ENCODE measurements at places on chromosomes 1 and 21.

- DNase-seq, result no peak
These were observed 55.3 kb downstream of the NTPCR start for GRCh38 chr1:233005703-233006102.

- no peak for DNase-seq
These were observed 42.7 kb downstream of the APP start for GRCh38 chr21:26127918-26128317.

DNA sequence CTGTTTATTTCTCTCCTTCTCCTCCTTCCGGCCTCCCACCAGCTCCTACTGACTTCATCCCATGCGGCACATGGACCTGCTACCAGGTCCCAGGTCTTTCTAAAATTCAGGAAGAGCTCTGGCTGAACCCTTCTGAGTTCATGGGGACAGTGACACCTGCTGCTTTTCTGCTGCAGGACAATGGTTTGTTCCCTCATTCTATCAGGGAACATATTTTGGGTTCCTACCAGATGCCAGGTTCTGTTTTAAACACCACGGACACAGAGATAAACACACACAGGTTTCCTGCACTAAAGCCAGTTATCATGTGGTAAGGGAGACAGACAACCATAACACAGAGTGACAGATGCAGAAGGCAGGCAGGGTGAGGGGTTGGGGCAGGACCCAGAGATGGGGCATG is 114.0 kb upstream of the RAB4A start:
- peak; percentile 40 for DNase-seq

DNA sequence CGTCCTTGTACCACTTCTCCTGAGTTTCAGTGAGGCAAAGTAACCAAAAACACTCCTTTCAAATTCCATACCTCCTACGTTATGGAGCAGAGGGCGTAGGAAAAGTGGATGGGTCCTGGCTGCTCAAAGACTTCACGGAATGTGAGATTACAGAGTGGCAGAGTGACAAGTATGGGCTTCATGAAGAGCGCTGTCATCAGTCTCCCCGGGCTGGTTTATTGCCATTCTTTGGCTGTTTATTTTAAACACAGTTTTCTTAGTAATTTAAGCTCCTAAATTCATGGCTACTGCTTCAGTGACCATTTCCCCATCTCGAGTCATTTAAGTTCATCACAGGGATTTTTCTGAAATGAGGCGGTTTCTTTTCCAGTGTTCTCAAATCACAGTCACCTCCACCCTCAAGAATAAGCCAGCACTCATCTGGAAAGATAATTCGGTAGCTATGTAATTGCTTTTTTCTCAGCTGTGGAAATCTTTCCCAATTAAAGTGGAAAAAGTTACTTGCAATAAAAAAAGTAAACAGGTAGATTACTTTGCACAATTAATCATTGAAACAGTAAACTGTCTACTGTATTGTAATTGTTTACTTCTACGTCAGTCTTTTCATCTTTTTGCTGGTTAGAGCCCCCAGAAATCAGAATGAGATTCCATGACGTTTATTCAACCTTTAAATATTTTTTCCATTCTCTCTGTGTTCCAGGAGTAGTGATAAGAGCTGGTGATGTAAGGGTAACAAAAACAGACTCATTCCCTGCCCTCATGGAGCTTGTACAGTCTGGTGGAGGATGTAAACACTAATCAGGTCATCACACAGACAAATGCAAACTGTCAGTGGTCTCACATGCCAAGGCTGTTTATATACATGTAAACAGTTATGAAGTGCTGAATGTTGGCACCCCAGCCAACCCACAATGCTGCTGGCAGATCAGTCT is 3.0 kb upstream of the SMYD2 start:
- peak; percentile 30 for DNase-seq

DNA sequence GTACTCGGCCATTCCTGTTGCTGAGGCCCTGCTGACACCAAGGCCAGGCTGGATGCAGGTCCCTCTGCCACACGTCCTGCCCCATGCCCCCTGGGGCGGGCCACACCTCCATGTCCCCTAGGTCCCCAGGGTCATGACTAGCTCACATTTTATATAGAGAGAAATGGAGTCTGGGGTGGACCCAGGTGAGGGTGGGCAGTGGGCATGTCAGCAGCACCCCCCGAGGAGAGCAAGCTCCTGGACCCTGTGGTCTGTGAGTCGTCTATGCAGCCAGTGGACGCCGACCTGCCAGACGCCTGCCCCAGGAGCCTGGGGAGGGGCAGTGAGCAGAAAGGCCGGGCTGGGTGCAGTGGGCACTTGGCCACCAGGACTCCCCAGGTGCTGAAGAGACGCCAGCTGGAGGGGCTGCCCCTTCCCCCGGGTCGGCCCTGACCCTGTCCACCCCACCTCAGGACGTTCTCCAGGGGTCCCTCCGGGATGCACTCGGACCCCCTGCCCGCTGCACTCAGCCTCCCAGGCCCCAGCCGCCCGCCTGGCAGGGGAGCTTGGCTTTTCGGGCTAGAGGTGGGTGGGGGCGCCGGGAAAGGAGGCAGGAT is 15.9 kb downstream of the SAMD11 start:
- no peak for DNase-seq

DNA sequence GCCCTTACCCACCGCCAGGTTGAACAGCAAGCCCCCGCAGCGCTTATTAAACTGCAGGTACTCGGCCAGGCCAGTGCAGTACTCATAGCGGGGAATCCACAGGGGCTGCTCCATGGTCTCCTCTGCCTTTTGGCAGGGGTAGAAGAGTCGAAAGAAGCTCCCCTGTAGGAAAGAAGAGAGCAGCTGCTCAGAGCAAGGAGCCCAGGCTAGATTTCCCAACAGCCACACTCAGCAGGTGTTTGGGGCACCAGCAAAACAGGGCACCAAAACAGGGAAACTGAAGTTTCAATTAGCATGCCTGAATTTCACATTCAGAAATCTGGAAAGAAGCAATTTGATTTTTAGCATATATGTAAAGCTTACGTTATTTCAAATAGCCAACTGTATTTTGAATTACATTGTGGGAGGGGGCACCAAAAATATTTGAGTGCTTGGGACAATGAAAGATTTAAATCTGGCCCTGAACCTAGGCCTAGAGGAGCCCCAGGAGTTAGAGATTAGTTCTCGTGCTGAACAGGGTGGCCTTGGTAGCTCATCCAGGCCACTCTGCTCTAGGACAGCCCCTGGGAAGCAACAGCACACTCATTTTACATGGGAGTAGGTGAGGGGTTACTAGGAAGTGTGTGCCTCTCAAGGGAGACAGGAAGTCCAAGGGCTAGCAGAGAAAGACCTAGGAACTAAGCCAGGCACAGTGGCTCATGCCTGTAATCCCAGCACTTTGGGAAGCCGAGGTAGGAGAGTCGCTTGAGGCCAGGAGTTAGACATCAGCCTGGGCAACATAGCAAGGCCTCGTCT is 8.2 kb downstream of the PAFAH2 start:
- DNase-seq, result no peak

GRCh38 chr1:92883297-92883696 is 51.5 kb downstream of the RPL5 start:
- DNase-seq, result no peak

- DNase-seq, result no peak
These were observed 4.5 kb downstream of the SRSF4 start for GRCh38 chr1:29177022-29177705.

GRCh38 chr1:166089804-166090203 is 77.0 kb downstream of the FAM78B start:
- peak; percentile 42 for DNase-seq

DNA sequence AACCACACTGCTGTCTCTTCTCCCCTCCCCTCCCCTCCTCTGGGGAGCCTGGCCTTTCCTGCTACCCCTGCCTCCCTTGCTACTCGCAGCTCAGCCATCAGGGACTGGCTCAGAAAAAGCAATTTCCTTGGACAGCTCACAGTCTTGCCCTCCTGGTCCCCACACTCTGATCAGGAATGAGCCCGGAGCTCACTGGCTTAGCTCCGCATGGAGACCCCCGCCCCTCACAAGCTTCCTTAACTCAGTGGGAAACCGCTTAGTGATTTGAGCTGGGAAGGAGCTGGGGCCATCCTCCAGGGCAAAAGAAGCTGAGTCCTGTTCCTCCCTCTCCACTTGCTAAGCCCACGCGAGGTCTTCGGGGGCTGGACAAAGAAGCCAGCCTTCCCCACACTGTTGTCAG is 70.3 kb upstream of the ACTL8 start:
- no peak for DNase-seq

GRCh38 chr1:59007820-59008598 is 224.2 kb upstream of the JUN start:
- DNase-seq, result peak; percentile 67

- DNase-seq, result no peak
These were observed 77.1 kb upstream of the HOOK1 start for GRCh38 chr1:59737638-59738037.

DNA sequence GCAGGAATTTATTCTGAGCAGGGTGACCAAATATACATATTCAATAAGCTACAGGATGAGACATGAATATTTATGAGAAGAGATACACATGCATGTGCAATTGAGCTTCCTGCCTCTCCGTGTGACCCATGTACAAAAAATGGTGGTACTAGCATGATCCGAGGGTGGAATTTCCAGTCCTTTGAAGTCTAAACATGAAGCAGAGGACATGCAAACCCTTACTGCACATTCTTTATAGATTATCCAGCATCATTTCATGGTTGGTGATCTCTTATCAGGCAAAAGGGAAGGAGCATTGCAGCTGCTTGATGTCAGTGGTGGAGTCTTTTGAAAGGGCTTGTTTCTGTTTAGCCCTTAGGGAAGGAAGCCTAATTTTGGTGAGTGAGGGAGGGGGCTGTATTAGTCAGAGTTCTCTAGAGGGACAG is 448.6 kb downstream of the SETD4 start:
- DNase-seq, result no peak

- DNase-seq, result no peak
These were observed 151.7 kb downstream of the PLA2G4A start for GRCh38 chr1:186980400-186980799.

DNA sequence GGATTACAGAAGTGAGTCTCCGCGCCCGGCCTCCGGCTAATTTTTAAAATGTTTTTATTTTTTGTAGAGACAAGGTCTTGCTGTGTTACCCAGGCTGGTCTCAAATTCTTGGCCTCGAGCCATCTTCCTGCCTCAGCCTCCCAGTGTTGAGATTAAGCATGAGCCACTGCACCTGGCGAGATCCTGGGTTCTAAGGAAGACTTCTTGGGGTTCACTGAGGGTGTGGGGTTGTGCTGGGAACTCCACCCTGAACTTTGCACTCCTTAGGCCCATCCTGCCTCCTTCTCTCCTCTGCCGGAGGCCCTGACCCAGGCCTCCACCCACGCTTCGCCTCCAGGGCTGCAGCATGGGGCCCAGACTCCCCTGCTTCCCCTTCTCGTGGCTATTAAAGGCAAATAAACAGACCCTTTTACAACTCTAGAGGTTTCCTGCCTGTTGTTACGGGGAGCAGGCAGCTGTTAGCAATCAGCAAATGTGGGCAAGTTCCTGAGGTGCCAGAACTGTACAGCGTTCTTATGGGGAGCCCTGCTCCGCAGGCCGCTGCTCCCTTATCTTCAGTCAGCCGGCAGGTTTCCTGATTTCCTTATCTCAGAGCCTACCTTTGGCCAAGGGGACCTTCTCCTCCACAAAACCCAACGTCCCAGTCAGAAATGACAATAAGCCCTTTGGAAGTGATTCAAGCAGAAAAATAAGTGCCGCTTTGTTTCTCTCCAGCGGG is 41.0 kb upstream of the LIN9 start:
- DNase-seq, result no peak

DNA sequence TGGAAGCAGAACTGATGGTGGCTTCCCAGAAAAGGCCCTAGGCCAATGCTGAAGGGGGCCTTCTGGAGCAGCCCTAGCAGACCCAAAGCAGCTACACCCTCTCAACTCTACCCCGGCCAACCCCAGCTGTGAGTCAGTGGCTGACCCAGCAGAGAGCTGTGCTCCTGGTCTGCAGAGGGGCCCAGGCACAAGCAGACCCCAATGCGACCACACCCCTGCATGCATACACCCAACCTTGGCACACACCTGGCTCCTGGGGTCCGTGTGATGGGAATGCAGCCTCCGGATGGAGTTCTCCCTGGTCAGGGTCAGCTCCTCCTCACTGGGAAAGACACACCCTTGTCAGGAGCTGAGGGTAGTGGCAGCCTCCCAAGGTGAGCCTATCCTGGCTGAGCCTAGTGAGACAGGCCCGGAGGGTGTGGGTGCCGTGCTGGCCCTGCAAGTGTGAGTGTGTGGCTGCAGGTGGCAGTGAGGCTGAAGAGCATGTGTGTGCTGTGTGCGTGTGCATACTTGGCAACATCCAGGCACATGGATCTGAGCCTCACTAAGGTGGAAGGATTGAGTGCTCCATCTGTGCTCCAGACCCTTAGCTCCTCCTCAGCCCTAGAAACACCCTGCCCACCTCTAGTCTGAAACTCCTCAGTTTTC is 3.9 kb upstream of the ARHGAP30 start:
- DNase-seq, result no peak

GRCh38 chr1:57232500-57232899 is 191.4 kb downstream of the DAB1 start:
- DNase-seq, result no peak

- no peak for DNase-seq
These were observed 31.7 kb downstream of the ARHGAP29 start for GRCh38 chr1:94205639-94206038.

DNA sequence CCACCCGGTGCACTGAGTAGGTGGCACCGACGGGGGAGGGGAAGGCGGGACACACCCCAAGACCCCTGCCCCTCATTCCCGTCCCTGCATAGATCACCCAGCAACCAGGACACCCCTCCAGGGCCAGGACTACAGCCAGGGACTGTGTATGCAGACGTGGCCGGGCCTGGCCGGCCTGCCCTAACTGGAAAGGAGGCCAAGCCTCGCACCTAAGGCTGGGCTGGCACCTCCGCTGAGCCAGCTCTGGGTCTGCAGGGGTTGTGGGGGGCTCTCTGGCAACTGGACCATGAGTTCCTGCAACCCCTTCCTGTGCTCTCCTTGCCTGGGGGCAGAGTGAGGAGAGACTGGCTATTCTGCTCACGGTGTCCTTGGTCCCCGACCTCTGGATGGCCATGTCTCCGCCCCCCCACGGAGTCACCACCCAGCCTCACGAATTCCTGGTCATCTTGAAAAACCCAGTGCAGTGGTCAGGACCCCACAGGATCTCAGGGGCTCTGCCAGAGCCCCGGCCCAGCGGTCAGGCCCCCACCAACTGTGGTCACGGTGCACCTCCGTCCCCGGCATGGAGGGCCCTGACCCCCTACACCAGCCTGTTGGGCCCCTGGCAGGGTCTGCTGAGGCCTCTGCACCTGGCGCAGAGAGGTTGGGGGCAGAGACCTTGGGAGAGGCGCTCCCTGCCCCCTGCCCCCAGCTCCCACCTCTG is 1.1 kb upstream of the FNDC10 start:
- no peak for DNase-seq

- DNase-seq, result no peak
These were observed 20.6 kb upstream of the LPGAT1 start for GRCh38 chr1:211851174-211851573.

DNA sequence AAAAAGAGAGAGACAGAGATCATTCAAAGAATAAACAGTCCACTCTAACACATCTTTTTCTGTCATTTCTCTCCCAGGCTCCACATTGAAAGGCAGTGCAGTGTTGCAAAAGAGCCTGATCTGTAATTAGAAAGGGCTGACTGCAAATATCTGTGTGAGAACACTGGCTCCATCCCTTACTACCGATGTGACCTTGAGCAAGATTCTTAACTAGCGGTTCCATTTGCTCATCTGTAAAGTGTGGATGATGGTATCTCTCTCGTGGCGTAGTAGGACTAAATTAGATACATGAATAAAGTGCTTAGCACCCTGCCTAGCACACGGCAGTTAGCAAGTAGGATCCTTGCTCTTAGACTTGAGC is 26.9 kb upstream of the SLC44A3 start:
- no peak for DNase-seq
